Bronchial epithelial cell (primary cell): ENCODE measurements at places on chromosomes 13 and 19. TPM values are rescaled to one million over a fixed set of nuclear protein-coding genes. Genes with fewer than 3 reads are reported as not detected.

SYT3 gene
- total RNA-seq, result not detected in 2 replicates

CEACAM7 gene
- total RNA-seq, result 0.79 and 7.3 TPM in 2 replicates

FTL gene
- 787 and 1,701 TPM in 2 replicates for total RNA-seq

PRODH2 gene
- not detected in 2 replicates for total RNA-seq

SLC25A41 gene
- not detected in 2 replicates for total RNA-seq

METTL21C gene
- not detected in 2 replicates for total RNA-seq

ZNF234 gene
- 6.9 and 9.0 TPM in 2 replicates for total RNA-seq

RGL3 gene
- total RNA-seq, result 0.26 TPM in 2 replicates

OR7D2 gene
- not detected in 2 replicates for total RNA-seq

GRK1 gene
- not detected in 2 replicates for total RNA-seq

ZNF578 gene
- total RNA-seq, result 2.2 and 2.4 TPM in 2 replicates

TSHZ3 gene
- total RNA-seq, result 1.6 and 2.0 TPM in 2 replicates

CAPN12 gene
- total RNA-seq, result 6.6 and 6.8 TPM in 2 replicates

DAND5 gene
- total RNA-seq, result not detected in 2 replicates

SERTAD3 gene
- total RNA-seq, result 23.2 and 33.7 TPM in 2 replicates

FFAR1 gene
- not detected in 2 replicates for total RNA-seq

LGALS7 gene
- total RNA-seq, result 11.3 and 406 TPM in 2 replicates

TEAD2 gene
- 6.9 and 8.4 TPM in 2 replicates for total RNA-seq

CABP5 gene
- not detected in 2 replicates for total RNA-seq

ZNF665 gene
- 1.6 and 2.8 TPM in 2 replicates for total RNA-seq

KLHL1 gene
- total RNA-seq, result not detected in 2 replicates

DOCK6 gene
- total RNA-seq, result 10.5 and 21.4 TPM in 2 replicates

ENOX1 gene
- total RNA-seq, result 0.51 and 0.79 TPM in 2 replicates

ELSPBP1 gene
- not detected in 2 replicates for total RNA-seq

ALOX5AP gene
- 0.51 TPM in 1 of 2 replicates, not detected in the other for total RNA-seq

PLK5 gene
- total RNA-seq, result not detected in 2 replicates

FSD1 gene
- total RNA-seq, result 0.13 and 0.26 TPM in 2 replicates

LGALS13 gene
- total RNA-seq, result not detected in 2 replicates

FGF9 gene
- total RNA-seq, result under 0.01 and 0.79 TPM in 2 replicates

PLA2G4C gene
- total RNA-seq, result 0.51 and 1.1 TPM in 2 replicates

KCNJ14 gene
- 1.0 and 1.1 TPM in 2 replicates for total RNA-seq

CDX2 gene
- total RNA-seq, result not detected in 2 replicates

C1QTNF9 gene
- total RNA-seq, result not detected in 2 replicates

ACP7 gene
- 0.53 and 0.77 TPM in 2 replicates for total RNA-seq

PLEKHF1 gene
- total RNA-seq, result 11.9 and 23.4 TPM in 2 replicates

EDNRB gene
- 1.1 TPM in 1 of 2 replicates, not detected in the other for total RNA-seq

INSR gene
- 6.1 and 15.5 TPM in 2 replicates for total RNA-seq

RNF225 gene
- 0.79 and 1.9 TPM in 2 replicates for total RNA-seq

ATG4D gene
- 30.3 and 37.5 TPM in 2 replicates for total RNA-seq
